ENCODE measurements at places on chromosomes 1 and 21.
A peak's percentile ranks its signal among the peaks of the same experiment; 100 is the strongest.

DNA sequence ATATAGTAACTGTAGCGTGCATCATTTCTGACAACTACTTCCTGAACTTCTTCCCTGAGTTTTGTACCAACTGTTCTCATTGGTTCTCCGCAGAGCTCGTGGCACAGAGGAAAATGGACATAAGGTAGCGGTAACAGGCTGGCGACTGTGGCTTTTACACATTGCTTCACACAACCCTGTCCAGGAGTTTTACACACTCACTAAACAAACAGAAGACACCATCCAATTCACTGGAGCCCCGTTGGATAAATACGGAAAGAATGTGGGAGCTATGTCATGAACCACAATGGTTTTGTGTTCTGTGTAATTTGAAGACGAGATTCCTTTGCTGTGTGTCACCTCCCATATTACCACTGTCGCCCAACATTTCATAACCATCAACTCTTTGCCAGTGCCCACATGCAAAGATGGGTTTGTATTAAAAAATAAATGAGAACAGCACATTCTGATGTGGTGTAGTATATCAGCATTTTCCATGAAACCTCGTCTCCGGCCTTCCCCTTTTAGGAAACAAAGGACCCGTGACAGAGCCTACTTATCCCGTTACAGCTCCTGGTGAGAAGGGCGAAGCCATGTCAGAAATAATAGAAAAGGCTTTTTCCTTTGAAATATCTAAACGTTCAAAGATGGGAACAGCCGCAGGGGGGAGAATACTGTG lies 47.4 kb upstream of the ENAH start:
- DNase-seq = no peak

GRCh38 chr1:171909711-171910110 lies 68.4 kb downstream of the DNM3 start:
- DNase-seq = no peak

DNA sequence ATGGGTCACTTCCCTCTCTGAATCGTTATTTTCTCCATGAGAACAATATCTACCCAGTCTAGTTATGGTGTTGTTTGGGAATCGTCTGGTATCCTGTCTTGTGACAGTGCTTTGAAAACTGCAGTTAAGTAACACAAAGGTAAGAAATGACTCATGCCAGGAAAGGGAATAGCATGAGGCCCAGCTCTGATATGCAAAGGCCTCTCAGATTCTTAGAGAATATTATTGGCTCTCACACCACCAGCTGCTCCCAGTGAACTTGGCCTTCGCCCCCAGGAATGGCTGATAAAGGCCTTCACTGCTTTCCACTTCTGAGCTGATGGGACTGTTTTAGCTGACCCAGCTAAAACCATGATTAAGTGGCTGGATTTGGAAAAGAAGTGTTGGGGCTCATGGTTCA lies 27.1 kb downstream of the NEK2 start:
- no peak for DNase-seq

DNA sequence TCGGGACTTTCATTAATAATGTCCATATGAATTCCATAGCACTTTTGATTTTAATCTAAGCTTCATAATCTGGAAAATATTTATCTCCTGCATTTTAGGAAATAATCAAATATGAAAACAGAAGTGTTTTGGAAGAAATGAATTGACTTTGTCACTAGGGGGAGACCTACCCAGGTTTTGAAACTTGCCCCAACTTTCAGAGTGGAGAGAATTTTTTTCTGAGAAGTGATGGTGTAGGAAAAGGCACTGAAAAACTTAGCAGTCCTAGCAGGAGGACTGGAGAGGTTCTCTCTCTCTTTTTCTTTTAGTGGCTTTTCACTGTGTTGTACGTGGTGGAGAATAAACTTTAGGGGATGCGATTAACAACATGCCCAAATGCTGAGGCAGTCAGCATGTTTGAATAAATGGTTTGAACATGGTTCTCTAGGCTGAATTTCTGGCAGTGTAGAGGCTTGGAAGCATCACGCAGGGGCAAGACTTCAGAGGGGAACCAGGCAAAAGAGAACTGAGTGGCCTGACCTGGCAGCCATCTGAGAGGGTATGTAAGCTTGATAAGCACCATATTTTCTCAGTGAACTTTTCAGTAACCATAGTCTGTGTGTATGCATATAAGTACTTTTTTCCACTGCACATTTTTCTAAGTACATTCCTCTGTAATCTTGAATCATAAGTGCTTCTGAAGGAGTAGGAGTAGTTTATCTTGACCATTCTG lies 68.3 kb upstream of the NEK7 start:
- DNase-seq = peak; percentile 83

- DNase-seq = peak; percentile 57
Measured at GRCh38 chr1:159937054-159937750, 8.2 kb downstream of the IGSF9 start.

DNA sequence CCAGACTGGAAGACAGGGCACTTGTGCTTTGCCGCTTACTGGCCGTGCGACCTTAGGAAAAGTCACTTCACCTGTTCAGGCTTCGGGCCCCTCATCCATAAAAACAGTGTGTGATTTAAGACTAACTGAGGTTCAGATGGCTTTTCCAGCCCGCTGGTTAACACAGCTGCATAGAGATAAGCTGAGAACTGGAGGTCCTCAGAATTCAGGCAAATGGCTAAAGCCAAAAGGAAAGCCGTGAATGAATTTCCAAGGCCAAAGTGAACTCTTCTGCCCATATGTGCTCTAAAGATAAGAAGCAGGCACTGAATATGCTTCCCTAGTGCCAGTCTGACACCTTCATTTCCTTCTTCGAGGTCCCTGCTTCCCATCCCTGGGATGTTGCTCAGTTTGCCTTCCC lies 23.5 kb upstream of the SARS1 start:
- DNase-seq = peak; percentile 31

GRCh38 chr1:203410182-203410900 lies 59.4 kb upstream of the FMOD start:
- no peak for DNase-seq

GRCh38 chr1:9539829-9540550 lies 725 bp downstream of the SLC25A33 start:
- peak; percentile 67 for DNase-seq

DNA sequence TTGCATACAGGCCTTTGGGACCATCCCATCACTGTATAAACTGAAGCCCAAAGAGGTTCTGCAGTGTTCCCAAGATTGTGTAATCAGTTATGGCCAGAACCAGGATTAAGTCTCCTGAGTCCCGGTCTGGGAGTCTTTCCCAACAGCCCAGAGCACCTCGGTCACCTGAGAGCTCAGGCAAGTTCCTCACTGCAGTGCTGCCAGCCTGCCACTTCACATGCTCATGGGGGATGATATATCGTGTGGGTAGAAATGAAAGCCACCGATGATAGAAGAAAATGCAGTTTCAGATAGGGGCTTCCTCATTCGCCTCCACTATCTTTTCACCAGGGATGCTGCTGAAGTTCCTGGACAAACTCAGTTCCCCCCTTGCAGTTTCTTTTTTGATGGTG lies 30.4 kb downstream of the FHAD1 start:
- DNase-seq = no peak

GRCh38 chr1:223639331-223639749 lies 26.2 kb downstream of the CAPN8 start:
- DNase-seq = peak; percentile 80

DNA sequence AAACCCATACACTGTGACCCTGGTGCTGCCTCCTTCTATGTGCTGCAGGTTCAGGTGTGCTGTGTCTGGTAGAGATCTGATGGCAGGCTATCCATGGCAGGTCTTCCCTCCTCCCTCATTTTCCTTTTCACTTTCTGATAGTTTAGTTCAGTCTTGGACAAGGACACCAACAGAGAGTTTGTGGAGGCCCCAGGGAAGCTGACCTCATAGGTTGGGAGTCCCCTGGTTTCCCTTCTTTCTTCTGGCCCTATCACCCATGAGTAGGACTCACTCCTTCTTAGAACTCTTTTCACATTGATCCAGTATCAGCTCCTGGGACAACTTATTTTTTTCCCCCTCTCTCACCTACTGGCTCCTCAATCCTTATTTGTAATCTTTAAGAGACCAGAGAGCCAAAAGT lies 8.3 kb downstream of the GRHL3 start:
- DNase-seq = no peak

GRCh38 chr1:156751451-156751756 lies at the start of gene HDGF:
HDGF (minus strand) TSS chr1:156751675; CDS start chr1:156751429, 246 bp downstream.
- no peak for DNase-seq

- DNase-seq = no peak
Measured at GRCh38 chr1:28971980-28972771, 57.8 kb downstream of the EPB41 start.

DNA sequence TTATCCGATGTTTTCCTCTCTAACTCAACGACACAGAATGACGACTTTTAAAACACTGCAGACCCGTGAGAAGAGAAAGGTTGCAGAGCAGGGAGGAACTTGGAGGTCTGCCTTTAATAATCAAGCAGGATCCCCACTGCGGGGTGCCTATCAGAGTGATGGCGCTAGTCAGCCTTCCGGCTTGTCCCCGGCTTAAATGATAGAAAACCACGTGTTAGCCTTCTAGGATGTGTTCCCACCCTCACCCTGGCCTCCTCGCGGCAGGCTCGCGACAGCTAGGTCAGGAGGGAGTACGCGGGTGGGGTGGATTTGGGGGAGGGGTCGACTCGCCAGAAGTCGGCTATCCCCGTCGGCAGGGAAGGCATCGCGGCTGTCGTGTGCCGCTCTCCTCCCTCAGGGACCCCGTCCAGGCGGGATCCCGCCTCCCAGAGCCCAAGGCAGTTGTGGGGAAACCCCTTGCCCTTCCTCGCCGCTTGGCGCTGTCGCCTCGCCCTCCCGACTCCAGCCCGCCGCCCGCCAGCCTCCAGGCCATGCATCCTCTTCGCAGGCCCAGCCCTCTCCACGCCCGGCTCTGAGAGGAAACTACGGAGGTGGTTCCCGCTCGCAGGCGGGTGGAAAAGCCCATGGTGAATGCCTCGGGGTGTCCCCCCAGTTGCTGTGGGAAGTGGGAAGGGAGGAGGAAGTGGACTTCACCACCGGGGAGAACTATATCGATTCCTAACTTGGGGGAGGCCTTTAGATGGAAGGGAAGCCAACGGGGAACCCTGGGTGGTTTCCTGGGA lies 1.1 kb upstream of the SMG7 start:
- peak; percentile 94 for DNase-seq

DNA sequence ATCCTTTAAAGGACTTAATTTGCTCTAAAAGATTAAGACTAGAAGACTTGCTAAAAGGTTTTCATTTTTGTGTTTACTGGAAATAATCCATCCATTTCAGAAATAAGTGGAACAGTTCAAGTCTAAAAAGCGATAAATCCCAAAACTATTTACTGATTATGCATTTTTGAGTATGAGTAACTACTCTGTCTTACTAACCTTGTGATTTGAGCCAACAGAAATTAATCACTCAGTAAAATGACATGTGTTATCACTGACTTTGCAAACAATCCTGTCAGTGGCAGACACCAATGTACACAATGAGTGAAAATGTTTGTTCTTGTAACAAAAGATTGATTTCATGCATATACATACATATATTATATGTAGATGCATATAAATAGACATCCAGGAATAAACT lies 218.0 kb downstream of the DENND1B start:
- DNase-seq = no peak

- peak; percentile 89 for DNase-seq
Measured at GRCh38 chr1:21963477-21964217, 13.2 kb upstream of the CELA3B start.

GRCh38 chr1:65149351-65150107 lies 1.5 kb downstream of the AK4 start:
- no peak for DNase-seq

DNA sequence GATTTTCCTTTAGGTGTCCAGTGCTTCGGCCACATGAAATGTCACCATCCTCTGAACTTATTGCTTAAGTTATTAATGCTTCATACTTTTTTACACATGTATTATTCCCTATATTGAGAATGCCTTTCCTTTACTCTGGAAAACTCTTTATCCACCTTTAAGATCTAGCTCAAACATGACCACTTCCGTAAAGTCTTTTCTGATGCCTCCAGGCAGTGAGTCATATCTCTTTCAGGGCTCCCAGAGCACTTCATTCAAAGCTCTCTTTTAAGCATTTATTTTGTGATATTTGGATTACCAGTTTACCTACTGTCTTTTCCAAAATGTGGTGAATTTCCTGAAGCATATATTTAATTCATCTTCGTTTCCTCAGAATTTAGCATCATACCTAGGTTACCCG lies 178.9 kb downstream of the HS2ST1 start:
- DNase-seq = no peak

DNA sequence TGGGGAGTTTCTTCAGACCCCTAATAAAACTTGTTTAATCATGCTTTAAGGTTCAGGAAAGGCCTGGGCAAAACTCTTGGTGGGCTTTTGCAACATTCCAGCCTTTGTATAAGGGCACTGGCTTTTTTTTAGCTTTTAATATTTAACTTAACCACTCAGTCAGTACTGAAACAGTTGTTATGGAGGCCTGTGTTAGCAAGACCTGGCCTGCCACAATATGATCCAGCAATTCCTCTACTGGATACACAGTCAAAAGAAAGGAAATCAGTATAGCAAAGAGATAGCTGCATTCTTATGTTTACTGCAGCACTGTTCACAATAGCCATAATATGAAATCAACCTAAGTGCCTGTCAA lies 75.1 kb upstream of the COG2 start:
- DNase-seq = no peak

DNA sequence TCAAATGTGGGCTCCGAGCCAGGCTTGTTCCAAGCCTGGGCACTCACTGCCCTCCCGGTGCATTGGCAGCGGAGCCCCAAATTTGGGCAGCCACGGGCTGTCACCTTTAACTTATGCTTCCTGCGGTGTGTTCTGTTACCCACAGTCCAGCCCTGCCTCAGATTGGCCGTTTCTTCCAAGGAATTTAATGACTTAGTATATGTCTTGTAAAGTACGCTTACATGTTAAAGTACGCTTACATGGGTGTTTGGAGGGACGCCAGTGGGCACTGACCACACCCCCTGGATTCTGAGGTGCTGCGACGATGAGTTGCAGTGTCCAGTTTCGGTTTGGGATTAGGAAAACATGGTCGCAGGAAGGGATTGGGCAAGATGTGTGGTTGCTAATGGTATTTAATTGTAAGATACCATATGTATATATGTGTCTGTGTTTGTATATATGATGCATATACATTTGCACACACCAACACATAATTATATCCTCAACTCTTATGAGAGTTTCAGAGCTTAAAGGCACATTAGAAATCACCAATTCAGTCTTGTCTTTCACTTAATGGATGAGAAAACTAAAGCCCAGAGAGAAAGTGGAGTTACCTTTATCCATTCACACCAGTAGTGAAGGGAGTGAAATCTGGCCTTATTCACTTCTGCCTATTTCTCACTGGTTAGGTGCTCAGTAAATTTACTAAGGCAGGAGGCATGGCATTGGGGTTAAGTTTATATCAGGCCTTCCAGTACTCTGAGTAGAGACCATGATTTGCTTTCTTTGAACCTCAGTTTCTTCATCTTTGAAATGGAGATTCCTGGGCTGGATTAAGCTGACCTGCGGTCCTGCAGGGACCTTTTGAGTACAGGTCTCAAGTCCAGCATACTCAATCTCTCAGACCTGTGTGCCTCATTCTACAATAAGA lies 1.0 kb downstream of the SMYD2 start:
- peak; percentile 73 for DNase-seq

GRCh38 chr1:44237721-44238457 lies 24.6 kb downstream of the DMAP1 start:
- DNase-seq = peak; percentile 83

DNA sequence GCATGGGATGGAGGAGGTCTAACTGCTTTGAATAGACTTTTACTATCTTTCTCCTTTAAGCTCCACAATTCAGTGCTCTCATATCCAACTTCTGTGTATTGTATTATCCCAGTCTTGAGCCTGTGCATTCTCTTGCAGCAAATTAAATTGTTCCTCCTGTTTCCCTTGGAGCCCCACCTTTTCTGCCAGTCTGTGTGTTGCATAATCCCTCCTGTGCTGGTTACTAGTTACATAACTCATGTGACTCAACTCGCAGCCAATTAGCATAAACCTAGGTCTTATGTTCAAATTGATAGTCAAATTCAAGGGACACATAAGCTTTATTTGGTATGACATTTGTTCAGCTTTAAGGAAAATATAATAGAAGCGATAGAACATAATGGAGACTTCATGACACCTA lies 1863.5 kb downstream of the MRPL39 start:
- DNase-seq = peak; percentile 20

Data from OCI-M1 (cell line).